T47D (cell line): ENCODE measurements at places on chromosomes 12 and 14.

GRCh38 chr14:100544506-100545141, 42.6 kb downstream of the BEGAIN start:
- no peak for DNase-seq

DNA sequence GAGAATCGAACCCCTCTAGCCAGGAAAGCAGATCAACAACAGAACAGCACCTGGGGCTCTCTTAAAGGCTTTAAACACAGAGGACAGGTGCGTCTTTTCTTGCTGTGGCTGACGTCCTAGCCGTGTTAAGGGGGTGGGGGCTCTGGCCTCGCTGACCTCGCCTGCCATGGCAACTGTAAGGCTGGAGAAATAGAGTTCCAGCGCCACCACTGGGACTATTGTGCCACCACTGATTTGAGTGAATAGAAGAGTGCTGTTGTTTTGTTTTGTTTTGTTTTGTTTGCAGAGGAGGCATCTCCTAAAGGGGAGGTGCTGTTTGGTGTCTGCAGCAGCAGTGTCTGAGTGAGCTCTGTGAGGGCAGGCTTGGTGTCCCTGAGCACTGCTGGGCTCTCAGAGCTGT, 34.2 kb upstream of the PRMT8 start:
- peak; percentile 25 for DNase-seq

DNA sequence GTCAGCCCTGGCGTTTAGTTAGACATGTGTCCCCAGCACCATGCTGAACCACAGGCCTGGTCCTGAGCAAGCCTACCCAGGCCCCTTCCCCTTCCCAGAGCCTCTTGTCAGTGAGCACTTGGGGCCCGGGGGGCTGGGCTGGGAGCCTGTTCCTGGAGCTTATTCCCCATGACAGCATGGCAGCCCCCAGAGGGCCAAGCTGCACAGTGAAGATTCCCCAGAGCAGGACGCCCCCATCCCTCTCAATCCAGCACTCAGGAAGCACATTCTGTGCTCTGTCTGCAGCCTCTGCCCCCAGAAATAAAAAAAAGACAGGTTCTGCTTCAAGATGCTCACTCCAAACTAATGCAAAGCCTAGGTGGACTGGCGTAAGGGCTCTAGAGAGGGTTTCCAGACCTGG, 117.3 kb downstream of the LGMN start:
- DNase-seq, result no peak

- no peak for DNase-seq
Observed at GRCh38 chr14:29740491-29740890, 187.2 kb downstream of the PRKD1 start.

GRCh38 chr14:69355607-69356281, 42.4 kb downstream of the ERH start:
- DNase-seq, result no peak
